ENCODE measurements at places on chromosomes 7 and 10.

- peak; percentile 73 for DNase-seq
Measured at GRCh38 chr7:74272305-74273038, 16.7 kb upstream of the CLIP2 start.

DNA sequence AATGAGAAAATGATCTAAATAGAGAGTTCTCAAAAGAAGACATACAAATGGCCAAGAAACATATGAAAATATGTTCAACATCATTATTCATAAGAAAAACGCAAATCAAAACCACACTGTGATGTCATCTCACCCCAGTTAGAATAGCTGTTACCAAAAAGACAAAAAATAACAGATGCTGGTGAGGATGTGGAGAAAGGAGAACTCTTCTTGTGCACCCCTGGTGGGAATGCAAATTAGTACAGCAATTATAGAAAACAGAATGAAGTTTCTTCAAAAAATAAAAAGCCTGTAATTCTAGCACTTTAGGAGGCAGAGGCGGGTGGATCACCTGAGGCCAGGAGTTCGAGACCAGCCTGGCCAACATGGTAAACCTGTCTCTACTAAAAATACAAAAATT, 199.3 kb downstream of the PARD3 start:
- DNase-seq = no peak

DNA sequence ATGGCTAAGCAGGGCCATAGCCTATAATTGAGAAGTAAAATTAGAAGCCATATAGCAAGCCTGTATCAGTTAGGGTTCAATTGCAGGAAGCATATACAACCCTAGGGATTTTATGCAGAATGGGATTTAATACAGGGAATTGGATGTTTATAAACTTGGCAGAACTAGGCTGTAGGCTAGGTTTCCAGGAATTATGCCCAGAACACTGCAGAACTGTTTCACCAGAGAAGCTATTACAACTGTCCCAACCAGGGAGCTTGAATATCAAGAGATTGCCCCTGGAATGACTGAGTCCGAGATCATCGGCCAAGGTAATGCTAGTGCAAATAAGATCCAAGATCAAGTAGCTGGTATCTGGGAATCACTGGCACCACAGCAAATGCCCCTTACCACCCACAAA, 64.0 kb downstream of the PRR15 start:
- DNase-seq = no peak

GRCh38 chr10:70847659-70848360, 32.1 kb downstream of the SGPL1 start:
- DNase-seq = no peak

DNA sequence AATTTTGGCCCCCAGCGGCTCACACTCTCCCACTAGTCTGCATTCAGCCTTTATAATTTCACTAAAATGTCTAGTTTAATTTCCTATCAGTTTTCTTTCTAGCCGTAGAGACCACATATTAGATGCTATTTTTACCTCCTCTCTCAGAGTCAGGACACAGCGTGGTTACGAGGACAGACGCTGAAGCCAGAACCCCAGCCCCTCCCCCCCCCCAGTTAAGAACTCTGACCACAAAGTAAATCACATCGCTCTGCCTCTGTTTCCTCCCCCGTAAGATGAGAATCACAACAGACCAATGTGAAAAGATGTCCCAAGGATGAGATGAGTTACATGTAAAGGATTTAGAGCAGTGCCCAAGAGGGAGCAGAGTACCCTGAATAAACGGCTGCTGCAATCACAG, 11.1 kb upstream of the TARP start:
- DNase-seq = no peak

GRCh38 chr7:86745013-86745745, 101.5 kb downstream of the GRM3 start:
- no peak for DNase-seq

DNA sequence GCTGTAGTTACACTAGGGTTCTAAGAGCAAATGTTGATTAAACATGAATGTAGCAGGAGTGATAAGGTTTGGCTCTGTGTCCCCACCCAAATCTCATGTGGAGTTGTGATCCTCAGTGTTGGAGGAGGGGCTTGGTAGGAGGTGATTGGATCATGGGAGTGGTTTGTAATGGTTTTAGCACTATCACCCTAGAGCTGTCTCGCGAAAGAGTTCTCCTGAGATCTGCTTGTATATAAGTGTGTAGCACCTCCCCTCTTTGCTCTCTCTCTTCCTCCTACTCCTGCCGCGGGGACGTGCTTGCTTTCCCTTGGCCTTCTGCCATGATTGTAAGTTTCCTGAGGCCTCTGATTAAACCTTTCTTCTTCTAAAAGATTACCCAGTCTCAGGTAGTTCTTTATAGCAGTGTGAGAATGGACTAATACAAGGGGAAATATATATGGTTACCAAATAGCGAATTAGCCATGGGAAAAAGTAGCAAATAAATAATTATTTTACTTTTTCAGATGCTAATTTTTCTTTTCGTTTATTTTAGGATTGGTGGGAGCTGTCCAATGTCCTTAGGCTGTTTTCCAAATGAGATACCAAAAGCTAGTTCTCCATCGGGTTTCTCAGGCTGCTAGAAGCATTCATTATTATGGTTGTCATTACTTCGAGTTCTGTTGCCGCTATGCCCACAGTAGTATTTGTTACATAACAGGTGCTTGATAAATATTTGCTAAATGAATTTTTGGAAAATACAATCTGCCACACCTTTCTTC, 58.7 kb downstream of the PTEN start:
- no peak for DNase-seq

DNA sequence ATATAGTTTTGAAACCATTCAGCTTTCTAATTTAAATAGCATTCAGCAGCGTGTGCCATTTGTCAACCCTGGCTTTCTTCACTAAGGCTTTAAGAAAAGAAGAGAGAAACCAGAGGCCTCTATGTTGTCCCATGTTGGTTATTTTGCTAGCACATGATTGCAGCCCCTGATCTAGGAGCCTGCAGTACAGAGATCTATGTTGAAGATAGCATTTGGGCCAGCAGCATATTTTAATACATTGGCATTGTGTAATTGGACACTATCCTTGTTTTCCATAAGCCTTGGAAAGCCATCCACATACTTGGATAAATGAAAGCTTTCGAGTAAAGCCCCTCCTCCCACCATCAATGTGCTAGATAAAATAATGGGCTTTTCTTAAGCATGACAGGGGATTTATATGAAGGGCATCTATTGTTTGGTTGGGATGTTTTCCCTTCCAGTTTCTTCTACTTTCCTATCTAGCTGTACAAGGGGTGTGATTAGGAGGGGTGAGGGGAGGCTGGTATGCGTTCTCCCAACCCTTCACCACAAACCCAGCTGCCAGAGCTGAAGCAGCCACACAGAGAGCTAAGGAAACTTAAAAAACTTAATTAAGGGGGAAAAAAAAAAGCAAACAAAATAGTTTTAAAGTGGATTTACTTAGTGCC, 23.1 kb upstream of the SDHAF3 start:
- DNase-seq = no peak

DNA sequence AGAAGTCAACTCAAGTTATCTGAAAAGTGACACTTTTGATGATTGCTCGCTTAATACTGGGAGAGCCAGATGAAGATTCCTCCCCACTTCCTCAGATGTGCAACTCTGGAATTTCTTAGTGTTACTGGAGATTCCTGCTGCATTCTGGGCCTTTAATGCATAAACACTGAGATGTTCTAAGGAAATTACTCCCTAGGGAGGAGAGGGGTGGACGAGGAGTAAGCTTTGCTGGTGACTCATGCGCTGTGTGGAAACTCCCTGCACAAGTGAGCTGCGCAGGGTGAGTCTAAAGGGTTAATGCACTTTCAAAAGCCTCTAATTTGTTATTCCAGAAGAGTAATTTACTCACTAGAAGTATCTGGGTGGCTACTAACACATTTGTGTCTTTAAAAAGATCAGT, 46.3 kb downstream of the EGFR start:
- peak; percentile 56 for DNase-seq

- DNase-seq = no peak
Measured at GRCh38 chr10:100899171-100899570, 13.6 kb upstream of the SLF2 start.

DNA sequence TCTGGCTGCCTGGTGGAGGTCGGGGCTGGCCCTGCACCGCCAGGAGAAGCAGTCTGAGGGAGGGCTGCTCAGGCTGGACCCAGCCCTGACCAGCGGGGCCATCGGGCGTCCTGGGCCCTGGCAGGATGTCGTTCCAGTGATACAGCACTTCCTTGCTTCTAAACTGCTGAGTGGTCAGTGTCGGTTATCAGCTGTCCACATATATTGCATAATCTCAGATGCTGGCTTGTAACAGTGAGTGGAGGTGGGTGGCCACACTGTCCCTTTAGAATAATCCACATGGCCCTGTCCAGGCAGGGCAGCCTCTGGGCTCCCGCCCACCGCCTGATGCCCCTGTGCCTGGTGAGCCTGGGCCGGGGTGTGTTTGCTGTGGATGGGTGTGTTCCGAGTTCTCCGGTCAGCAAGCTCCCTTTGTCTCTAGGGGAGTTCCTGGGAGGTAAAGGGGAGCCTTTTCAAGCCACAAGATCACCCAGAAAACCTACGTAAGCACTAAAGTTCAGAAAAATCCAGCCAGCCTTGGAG, 86.1 kb downstream of the LHPP start:
- no peak for DNase-seq

DNA sequence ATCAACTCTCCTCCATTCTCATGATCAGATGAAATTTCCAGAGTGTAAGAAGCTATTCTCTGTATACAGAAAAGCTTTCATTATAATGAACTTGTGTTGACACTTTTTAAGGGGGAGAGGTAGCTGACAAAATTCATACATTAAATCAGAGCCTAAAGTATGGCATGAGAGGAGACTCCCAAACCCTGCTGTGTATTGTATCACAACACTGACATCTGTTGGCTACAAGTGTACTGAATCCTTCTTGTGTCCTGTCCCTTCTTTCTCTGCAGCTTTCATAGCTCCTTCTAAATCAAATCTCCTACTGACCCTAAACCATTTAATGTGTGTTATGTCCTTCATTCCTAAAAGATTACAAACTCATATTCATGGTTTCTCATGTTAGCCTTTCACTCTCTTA, 70.9 kb downstream of the GCC1 start:
- DNase-seq = no peak

GRCh38 chr7:51785171-51785570, 468.6 kb upstream of the COBL start:
- no peak for DNase-seq

GRCh38 chr10:45407542-45407941, 33.5 kb downstream of the ALOX5 start:
- no peak for DNase-seq

DNA sequence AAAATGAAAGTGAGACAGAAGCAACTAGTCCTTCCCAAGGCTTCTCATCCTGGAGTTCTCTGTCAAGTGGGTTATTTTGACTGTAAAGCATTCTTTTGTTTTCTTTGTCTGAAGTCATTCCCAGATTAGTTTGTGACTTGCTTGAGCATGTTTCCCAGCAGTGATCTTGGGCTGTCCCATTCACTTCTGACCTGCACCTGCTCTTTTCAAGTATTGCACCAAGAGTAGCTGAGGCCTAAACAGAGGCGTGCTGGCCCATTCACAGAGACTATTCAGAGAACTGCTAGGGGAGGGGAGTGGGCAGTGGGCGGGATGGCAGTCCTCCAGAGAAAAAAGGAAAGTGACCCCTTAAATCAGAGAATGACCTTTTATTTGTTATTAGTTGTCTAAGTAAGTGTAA, 61.3 kb downstream of the CACNA2D1 start:
- DNase-seq = no peak

GRCh38 chr7:92729172-92729571, 107.2 kb downstream of the CDK6 start:
- no peak for DNase-seq

- no peak for DNase-seq
Measured at GRCh38 chr7:21944616-21945453, 864 bp downstream of the CDCA7L start.

DNA sequence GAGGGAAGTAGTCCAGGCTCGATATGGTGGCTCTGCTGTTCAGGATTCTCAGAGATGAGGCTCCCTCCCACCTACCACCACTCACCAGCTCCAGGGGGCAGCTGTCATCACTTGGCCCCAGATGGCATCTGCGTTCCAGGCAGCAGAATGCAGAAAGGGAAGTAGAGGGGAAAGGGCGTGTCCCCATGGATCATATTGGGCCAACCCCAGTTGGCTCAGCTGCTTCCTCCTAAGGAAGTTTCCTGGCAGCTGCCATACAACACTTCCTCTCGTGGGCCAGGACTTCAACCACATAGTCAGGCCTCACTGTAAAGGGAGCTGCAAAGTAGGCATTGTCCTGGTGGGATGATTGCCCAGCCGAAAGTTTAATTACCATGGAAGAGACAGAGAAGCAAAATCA, 1.6 kb upstream of the TEX36 start:
- no peak for DNase-seq

- DNase-seq = no peak
Measured at GRCh38 chr7:143422033-143422432, 13.4 kb upstream of the EPHA1 start.

DNA sequence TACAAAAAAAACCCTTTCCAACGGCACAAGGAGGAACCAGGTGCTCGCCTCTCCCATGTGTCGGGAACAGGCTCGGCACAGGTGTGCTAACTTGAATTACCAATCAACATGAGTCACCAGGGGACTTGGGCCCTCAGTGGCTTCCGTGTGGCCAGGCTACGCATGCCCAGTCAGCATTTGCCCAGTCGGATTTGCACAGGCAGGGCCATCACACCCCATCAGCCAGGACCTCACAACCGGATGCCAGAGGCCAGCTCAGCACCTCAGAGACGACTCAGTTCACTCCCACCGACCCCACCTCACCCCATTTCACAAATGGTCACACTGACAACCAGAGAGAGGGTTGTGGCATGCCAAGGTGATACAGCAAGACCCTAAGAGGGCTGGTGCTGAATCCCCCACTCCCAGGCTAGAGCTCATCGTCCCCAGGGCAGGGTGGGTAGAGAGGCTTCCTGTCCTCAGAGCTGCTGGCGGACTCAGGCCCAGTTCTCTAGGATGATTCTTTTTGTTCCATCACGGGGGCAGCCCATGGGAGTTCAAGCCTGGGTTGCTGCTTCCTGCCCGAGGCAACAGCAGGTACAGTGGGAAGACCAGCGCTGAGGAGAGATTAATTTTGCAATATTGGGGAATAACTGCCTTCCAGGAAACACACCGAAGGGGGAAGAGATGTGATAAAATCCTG, 13.6 kb downstream of the ANXA11 start:
- DNase-seq = no peak

Data from pulmonary artery endothelial cell (primary cell).